Activated naive CD8-positive, alpha-beta T cell treated with anti-CD3 and anti-CD28 coated beads for 36 hours (primary cell): ENCODE measurements at places on chromosomes 7 and 10.

DNA sequence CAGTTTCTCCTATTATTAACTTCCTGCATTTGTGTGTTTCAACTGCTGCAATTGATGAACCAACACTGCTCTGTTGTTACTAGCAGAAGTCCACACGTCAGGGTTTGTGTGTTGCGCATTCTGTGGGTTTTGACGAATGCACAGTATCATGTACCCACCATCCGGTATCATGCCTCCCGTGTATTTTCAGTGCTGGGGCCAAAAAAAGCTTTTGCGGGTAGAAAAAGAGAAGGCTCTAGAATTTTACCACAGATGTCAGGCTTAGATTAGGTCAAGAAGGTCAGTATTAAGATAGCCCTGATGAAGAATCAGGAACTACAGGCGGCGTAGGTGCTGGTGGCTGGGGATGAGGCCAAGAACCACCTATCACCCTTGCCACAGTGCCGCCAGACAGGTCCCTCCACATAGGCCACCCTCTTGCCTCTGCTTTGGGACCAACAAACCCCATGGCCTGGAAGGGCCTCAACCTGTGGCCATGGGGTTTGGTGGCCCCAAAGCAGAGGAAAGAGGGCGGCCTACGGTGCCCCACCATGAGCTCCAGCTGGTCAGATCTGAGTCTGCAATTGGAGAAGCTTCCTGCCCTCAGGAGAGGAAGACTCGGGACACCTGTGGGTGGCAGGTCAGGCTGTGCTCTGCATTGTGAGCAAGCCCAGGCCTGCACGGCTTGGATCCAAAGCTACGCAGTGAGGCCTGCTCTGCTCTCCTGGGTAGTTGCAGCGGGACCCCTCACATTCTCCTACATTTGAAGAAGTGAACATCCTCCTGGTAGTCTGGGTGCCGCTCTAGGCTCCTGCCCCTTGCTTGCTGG is 71.9 kb downstream of the MKI67 start:
- no peak for DNase-seq

DNA sequence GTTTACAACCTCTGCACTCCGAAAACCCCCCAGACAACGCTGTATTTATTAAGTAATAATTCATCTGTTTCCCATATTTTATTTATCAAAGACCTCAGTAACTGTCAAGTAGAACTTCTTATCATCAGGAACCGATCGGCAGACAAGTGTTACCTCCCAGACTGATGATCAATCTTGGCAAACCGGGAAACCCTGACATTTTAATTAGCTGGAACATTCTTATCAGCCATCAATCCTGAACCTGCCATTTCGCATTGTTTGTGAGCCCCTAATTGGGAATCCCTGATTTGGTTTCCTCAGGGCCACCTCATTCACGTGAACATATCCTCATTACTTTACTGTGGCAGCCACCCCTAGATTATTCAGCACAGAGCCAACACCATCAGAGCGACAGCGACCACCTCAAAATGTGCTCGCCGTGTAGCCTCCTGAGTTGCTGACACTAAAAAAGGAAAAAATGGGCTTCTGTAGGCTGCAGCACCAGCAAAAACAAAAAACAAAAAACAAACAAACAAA is 93.6 kb upstream of the SDK1 start:
- DNase-seq: no peak

DNA sequence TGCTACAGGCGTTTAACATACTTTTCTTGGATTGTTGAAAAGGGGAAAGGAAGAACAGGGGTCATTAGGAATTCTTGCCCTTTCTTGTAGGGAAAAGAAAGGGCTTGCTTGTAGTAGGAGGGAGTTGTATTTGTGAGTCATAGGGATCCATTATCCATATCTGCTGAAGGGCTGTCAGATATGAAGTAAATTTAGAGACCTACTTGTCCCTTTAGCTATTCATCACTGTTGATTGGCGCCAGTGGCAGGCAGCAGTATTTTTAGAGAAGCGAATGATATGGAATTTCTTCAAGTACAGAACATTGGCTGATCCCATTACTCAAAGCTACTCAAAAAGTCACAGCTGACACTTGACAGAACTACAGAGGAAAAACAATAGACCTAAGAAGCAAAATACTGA is 97.7 kb downstream of the CELF2 start:
- DNase-seq: no peak

DNA sequence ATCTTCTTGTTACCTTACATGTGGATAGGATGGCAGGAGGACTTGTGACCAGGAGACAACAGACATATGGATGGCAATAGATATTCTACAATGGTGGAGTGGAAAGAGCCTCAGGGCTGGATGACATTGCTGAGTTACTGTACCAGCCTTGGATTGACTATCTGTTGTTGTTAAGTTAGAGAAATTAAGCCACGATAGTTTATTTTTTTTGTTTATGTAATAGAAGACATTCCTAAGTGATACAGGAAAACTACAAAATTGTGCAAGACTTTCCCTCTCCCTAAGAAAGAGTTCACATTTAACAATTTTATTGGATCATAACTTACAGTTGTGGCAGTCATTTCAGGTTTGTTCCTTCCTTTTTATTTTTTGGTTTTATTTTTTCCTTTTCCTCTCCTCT is 230.7 kb upstream of the CACNA2D1 start:
- DNase-seq: no peak

GRCh38 chr7:15555381-15555859 is 6.4 kb downstream of the AGMO start:
- DNase-seq: no peak

- no peak for DNase-seq
These were observed 76.4 kb upstream of the RSU1 start for GRCh38 chr10:16893664-16894063.

DNA sequence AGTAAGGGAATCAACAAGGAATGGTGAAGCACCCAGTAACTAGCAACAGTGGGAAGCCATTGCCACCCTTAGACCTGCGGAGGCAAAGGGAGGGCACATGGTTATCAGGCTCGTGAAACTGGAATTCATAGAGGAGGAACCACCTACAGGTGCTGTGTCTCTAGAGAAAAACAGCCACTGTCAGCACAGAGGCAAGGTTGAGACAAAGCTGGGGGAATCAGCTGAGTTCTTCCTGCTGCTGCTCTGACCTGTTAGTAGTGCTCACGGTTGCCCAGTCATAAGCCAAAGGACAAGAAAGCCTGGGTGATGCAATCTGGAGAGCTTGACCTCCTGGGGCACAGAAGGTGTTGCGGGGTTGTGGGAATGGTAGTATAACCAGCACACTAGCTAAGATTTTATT is 110.1 kb downstream of the TPST1 start:
- DNase-seq: no peak

GRCh38 chr10:42973870-42974692 is 102.8 kb upstream of the RET start:
- DNase-seq: no peak
